ENCODE measurements at places on chromosomes 12 and 14.

- peak; percentile 79 for DNase-seq
Observed at GRCh38 chr12:94244165-94245133, 96.1 kb downstream of the PLXNC1 start.

DNA sequence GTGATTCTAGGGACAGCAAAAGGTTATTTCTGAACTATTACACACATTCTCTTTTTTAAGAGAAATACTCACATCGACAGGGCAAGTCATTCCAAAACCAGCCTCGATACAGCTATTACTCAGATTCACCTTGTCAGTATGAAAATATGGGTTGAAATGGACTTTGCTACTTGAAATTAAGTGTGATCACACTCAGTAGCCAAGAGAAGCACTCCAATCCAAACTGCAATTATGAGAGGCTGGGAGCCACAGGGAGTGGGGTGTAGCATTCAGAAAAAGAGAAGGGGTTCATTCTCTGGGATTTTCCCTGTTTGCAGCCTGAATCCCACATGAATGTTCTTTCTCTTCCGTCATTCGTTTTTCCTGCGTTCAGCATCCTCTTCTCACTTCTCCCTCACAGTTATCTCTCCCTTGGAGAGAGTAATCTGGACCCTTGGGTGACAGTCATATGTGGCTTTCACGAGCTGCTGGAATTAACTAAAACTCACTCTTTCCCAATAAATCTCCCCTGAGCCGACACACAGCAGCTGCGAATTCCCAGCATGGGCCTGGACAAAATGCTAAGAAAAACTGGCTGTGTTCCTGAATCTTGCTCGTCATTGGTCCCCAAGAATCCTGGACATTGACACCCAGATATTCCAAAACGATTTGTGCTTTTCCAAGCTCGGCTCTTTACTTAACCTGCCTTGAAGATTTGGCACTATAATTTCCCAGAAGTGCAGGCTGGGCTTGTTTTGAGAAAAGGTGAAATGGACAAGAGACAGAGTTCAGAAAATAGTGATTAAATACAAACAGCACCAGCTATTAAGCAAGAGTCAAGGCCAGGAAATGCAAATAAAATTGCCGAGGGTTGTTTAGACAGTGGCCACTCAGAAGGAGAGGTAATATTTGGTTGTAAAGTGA is 199.5 kb upstream of the PLEKHG7 start:
- DNase-seq, result no peak

DNA sequence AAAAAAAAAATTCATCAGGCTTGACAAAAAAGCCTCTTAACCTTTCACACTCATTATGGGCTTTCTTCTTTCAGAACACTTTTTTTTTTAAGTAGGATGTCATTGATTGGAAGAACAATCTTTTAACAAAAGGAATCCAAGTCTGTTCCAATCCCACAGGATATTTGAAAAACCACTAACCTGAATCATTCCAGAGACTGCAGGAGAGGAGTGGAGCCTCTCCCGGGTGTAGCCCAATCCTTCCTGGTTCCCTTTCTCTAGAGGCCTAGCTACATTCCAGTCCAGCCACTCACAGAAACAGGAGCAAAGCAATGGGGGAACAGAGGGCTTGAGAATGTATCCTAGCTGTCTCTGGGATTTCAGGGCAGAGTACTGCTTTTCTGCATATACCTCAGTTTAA is 4.3 kb downstream of the MFAP5 start:
- DNase-seq, result no peak

- no peak for DNase-seq
Observed at GRCh38 chr12:79452906-79453305, 237.9 kb downstream of the PAWR start.

GRCh38 chr12:5246196-5246595 is 185.7 kb upstream of the NTF3 start:
- DNase-seq, result no peak

- DNase-seq, result no peak
Observed at GRCh38 chr12:82695531-82695930, 8.8 kb downstream of the TMTC2 start.

GRCh38 chr12:89278169-89278568 is 74.1 kb downstream of the DUSP6 start:
- DNase-seq, result no peak

DNA sequence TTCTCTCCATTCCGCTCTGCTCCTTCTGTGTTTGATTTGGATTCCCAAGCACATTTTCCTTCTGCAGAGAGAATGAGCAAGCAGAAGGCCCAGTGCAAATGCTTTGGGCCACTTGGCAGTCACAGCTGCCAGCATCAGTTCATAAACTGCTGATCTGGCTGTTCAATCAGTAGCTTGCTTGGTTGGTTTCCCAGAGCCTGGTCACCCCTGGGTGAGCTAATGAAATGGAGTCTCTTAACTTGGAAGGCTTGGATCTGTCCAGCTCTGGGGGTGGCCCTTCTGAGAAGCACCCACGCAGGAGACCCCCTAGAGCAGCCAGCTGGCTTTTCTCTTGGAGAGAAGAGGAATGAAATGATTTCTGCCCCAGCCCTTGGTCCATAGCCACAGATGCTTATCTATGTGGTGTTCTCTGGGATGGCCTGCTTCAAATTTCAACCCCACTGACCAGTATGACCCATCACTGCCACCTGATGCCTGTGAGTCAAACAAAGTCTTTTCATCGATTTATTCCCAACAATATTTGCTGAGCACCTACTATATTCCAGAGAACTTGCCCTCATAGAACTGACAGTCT is 30.3 kb downstream of the FAIM2 start:
- no peak for DNase-seq

- DNase-seq, result no peak
Observed at GRCh38 chr14:99564926-99565259, 39.1 kb downstream of the CCDC85C start.

DNA sequence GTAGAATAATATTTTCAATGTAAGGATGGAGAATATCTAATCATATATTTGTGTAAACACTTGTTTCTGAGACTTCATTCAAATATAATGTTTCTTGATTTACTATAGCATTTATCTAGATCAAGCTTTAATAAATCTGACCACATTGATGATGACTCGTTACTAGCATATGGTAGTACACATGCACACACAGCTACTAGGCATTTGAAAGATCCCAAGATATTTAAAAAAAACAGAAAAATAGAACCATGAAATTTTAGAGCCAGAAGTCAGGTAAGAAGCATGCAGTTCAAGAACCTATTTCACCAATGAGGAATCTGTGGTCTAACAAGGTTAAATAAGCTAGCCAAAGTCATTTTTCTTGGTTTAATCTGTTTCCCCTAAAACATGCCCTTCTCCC is 32.0 kb downstream of the DCP1B start:
- DNase-seq, result no peak

DNA sequence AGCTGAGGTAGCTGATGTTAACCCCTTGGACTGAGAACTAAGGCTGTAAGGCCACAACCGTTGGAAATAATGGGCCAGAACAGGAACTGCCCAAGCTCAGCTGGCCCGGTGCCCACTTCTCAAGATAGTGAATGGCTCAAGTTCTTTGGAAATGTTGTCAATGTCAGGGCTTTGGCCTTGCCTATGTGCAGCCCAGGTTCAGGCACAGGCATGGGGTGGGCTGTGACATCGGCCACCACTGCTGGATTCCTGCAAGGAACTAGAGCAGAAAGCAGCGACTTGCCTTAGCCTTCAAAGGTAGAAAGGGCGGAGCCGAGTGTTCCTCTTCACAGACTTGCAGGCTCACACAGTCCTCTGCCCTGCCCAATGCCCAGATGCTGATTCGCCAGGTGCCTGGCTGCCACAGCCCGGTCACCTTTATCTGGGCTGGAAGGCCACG is 291.2 kb downstream of the ZFP36L1 start:
- no peak for DNase-seq

DNA sequence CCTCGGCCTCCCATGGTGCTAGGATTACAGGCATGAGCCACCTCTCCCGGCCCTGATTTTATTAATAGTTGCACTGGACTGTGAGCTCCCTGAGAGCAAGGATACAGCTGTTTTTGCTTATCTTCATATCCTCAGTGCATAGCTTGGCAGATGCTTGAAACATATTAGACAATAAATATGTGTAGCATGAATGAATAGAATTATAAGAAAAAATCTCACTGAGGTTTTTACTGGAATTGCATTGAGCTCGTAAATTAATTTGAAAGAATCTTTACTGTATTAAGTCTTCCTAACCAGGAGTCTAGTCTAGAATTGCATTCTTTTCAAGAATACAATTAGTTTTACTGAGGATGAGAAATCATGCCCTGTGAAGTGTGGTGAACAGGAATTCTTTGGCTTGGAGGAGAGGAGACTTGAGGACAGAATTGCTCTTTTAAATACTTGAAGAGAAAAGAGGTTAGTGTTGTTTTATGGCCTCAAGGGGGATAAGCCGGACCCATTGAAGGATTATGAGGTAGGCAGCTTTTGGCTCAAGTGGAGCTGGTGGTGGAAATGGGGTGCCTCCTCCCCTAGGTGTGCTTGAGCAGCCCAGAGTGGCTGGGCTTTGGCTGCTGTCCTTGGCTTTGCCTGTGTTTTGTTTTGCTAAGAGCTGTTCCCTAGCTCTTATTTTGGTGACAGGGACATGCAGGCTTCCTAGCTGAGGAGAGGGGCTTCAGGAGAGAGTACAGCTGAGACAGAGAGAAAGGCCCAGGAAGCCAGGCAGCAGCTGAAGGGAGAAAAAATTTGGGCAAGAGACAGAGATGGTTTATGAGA is 34.0 kb downstream of the PLEKHD1 start:
- DNase-seq, result no peak

DNA sequence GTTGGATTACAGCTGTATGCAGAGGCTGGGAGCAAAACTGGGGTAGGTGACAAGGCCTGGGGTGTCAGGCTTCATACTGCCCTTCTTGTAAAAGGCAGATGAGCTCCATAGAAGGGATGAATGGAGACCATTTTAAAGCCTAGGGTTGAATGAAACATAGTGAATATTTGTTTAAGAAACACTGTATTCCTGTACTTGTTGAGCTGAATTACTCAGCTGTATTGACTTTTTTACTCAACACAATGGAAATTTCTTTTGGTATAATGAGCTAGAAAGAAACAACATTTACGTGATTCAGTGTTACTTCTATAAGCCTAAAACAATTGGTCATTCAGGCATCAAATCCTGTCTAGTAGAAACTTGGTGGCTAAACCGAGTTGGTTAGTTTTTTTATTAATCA is 14.1 kb downstream of the ATP6V0A2 start:
- no peak for DNase-seq

GRCh38 chr14:29108908-29109307 is 342.3 kb downstream of the FOXG1 start:
- no peak for DNase-seq

- DNase-seq, result no peak
Observed at GRCh38 chr14:103315351-103315911, 18.6 kb upstream of the EIF5 start.

- no peak for DNase-seq
Observed at GRCh38 chr12:11879306-11879705, 191.4 kb upstream of the BCL2L14 start.

GRCh38 chr14:86942936-86943335 is 1050.0 kb downstream of the GALC start:
- DNase-seq, result peak; percentile 33

DNA sequence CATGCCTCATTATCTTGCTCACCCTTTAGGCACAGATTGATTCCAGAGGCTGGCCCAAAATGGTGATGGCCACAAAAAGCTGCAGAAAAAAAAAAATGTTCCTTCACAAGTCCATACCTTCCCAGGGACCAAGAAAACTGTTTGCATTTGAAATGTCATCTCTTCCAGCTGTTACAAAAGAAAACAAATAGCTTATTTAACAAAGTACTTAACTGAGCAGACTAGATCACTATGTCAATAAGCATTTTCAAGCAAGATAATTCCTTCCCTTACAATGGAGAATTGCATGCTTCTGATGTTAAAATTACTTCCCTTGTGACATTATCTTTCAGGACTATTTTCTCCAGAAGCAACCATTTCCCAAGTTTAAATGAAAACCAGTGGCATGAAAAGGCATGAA is 377.9 kb upstream of the KITLG start:
- DNase-seq, result no peak

GRCh38 chr12:81450920-81451739 is 308.0 kb downstream of the PPFIA2 start:
- peak; percentile 5 for DNase-seq

DNA sequence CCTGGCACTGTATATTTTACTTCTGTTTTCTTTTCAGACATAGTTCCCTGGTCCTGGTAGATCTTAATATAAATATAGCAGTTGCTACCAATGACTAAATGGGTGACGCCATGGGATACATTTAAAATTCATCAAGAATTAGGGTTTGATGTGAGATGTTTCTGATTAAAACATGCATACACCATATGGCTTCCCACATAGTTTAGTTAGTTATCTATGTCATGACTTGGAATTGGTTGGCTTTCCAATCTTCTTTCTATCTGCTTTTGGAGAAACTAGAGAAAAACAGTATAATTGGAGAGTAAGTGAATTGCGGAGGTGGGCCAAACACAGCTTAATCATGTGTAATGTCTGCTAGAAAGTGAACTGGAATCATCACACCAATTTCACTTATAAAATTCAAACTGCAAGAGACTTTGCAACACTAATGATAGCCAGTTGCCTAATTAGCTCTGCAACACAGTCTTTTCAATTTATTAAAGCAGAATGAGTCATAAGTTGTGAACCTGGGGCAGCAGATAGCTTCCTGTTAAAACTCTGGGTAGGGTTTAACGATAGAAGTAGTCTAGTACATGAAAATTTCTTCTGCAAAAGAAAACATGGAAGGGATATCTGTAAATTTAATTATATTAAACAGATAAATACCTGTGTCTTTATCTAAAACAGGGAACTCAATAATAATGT is 295.2 kb downstream of the SLC16A7 start:
- DNase-seq, result no peak

DNA sequence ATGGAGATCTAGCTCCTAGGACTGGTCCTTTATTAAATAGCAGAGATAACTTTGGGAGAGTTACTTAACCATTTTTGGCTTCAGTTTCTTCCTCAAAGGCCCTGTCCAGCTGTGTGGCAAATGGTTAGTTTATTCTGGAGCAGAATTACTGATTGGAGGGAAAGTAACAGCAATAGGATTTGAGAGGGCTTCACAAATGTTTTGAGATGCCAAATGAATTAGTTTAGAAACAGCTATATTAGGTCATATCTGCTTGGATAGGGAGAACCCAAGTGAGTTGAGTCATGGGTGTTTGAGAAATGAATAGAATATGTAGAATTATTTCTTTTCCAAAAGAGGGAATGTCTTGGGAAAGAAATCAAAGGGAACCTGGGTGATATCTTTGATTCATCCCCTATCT is 17.5 kb downstream of the RASSF3 start:
- no peak for DNase-seq

DNA sequence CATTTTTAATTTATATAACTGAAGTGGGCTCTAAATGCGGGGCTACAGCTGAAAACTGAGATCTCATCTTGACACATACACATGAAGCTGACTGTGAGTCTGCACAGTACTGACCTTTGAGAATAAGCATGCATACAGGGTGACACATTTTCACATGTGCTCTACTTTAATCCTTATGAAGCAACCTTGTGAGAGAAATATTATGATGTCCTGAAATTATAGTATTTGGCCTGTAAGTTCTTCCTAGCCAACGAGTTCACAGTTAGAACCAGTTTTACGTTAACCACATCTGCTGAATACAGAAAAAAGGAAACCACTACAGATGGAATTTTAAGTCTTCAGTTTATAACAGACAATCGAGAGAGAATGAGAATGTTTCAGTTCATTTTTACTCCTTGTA is 70.3 kb downstream of the SPPL3 start:
- no peak for DNase-seq

Measured in DND-41 (cell line).